ENCODE measurements at places on chromosomes 4 and X.

DNA sequence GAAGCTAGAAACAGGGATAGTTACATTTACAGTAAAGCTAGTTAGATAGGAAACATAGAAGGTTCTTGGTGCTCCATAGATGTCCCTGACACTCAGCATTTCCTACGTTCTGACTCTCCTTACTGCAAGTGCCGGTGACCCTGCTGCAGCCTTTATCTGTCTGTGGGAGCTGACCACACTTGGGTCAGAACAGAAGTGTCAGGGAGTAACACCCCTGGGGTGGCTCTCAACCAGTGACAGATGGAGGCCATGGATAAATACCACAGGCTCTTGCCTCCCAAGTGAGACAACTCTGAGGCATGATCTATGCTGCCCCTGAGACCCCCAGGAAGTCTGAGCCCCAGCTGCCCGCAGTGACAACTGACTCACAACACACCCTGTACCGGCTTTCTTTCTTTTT is 69.8 kb downstream of the ANXA3 start:
- DNase-seq = no peak

- no peak for DNase-seq
These were observed 73.2 kb upstream of the VCX2 start for GRCh38 chrX:8244301-8244700.

DNA sequence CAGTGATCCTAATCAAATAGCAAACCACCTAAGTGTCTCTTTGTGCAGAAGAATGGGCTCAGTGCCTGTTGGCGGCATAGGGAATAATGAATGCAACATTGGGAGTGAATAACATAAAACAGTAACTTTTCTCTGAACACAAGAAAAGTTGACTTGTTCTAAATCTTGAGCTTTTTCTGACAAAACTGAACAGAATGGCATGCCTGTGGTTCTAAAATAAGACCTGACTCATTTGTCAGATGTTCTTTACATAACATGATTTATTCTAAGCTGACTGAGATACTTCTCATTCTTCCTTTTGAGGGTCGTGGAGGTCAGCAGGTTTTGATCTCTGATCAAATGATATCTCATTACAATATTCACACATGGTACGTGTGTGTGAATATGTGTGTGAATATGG is 165.4 kb upstream of the WDR1 start:
- no peak for DNase-seq

- DNase-seq = no peak
These were observed 11.3 kb downstream of the LAMP2 start for GRCh38 chrX:120457766-120458180.

- DNase-seq = no peak
These were observed 5.7 kb downstream of the MXD4 start for GRCh38 chr4:2256156-2256731.

DNA sequence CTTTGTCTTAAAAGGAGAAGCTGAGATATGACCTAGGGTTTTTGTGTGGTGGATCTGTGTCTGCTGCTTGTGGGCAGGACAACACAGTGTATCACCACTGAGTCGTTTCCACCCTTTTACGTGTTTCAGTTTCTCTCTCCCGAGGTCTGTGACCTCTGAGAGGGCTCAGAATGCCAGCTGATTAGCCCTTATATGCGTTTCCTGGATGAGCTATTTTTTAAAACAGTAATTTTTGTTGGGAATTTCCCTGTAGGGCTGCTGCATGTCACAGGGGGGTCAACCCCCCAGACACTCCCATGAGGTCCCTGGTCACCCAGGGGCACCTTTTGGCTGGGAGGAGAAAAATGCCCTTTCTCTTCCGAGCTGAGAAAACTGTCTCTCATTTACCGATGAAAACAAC is 170.4 kb upstream of the CASK start:
- DNase-seq = no peak

GRCh38 chr4:41590591-41590990 is 52.6 kb downstream of the LIMCH1 start:
- DNase-seq = peak; percentile 84

DNA sequence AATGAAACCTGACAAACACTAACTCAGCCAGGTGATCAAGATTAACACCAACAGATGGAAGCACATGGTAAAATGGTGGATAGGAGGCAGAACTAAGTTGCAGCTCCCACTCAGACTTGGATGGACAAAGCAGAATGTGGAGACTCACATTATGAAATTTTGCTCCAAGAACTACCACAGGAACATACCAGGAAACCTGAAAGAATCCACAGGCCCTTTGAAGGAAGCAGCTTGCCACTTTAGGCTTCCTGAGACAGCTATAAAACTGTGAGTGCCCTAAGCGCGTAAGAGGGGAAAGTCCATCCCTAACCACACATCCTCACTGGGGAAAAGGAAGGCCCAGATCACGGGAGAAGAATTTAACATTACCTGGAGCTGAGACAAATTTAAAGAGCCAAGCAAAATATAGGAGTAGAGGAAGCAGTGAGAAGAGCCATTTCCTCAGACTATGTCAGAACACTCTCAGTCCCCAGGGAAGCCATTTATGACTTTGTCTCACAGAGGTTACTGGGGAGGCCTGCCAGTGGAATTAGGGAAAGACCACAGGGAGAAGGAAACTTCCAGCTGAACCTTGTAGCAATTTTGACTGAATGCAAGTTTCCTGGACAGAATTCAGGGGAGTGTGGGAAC is 224.5 kb downstream of the TEX13C start:
- DNase-seq = no peak

DNA sequence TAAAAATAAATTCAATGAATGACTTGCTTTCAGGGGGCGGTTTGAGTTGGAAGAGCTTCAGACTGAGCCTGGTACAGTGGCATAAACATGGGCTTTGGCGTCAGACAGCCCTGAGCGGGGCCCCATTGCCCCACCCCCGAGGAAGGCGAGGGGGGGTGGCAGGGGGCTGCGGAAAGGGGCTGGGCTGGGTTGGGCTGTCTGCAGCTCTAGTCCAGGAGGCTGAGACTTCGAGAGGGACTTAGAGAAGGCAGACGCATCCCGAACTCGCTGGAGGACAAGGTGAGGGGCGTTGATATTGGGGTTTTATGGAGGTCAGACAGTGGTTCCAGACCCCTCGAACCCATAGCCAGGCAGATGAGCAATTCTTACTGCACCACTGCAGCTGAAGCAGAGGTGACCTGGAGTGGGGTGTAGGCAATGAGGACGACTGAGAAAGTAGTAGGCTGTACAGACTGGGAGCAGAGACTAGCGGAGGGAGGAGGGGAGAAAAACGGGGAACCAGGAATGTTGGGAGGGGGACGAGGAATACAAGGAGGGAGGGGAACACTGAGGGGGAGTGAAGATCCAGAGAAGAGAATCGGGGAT is at the start of gene MAGED2:
Gene MAGED2, plus strand, starts transcription at position 222 of the 585 bp plus-strand sequence. CDS start 1,587 bp downstream, outside the sequence.
- no peak for DNase-seq

- DNase-seq = no peak
These were observed 127.1 kb downstream of the PJA1 start for GRCh38 chrX:69038188-69038587.

- no peak for DNase-seq
These were observed 203.4 kb upstream of the FAT4 start for GRCh38 chr4:125111323-125111722.

DNA sequence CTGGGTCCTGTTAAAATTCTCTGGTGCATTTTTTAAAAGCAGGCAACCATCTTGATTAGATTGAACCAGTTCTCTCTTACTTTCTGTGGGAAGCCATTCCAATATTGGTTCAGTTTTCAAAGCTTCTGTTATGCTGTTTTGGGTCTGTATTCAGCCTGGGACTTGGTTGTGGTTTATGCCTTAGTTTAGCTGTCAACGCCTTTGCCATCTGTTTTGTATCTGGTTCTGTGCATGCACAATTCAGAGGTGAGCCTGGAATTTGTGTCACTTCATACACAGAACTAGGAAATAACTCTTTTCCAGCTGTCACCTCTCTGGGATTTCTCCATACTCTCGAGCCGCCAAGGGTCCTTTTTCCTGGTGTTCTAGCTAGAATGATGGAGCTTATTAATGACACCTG is 46.2 kb downstream of the STAP1 start:
- DNase-seq = no peak

DNA sequence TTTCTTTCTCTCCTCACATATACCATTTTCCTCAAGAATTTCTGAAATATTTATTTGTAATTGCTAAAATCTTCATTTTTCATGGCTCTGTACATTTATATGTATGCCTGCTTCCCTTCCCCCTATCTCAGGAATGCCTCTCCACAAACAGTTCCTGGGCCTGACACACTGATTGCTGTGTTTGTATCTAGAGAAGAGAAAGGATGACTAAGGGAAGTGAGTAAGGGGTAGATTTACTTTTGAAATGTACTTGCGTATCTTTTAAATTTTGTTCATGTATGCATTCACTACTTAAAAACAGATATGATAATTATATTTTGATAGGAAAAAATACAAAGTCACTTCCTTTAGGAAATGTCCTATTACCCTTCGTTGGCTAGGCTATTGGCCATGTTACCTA is 790.8 kb downstream of the PCDH18 start:
- no peak for DNase-seq

DNA sequence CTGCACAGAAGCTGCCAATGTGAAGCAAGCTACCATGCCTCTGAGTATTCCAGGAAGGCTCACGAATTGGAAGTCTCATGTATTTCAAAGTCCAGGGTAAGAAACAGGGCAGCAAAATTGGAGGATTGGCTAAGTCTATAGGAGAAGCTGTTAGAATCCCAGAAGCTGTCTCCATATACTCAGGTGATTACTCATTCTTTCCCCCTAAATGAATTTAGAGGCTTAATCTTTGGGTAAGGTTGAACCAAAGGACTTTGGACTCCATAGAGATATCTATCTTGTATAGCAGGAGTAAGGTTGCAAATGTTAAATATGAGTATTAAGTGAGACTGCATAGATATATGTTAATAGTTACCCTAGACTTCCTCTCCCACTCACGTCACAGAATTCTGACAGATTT is 36.3 kb downstream of the STBD1 start:
- DNase-seq = no peak

DNA sequence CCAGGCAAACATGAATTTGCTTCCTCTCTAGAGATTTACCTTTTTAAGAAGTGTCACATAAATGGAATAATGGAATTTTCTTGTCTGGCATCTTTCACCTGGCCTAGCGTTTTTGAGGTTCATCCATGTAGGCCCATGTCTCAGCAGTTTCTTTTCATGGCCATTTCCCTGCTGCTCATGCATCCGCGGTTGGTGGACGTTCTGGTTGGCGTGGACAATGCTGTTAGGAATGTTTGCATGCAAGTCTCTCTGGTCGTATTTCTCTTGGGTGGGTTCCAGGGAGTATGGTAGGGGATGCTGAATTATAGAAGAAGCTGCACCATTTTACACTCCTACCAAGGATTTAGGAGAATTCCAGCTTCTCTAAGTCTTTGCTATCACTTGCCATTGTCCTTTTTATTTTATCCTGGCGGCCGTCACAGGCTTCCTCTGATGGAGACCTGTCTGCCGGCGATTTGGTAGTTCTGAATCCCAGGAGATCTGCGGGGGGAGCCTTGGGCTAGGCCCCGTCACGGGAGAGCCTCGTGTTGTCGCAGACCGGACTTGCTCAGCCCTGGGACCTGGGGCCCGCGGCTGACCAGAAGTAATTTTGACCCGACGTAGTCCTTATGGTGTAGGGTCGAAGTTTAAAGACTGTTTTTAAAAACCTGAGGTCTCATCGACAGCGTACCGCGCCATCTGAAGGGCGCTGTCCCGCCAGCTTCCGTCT is 56.9 kb upstream of the TADA2B start:
- DNase-seq = peak; percentile 44

GRCh38 chrX:106608016-106608415 is 3.8 kb upstream of the RADX start:
- DNase-seq = peak; percentile 65

DNA sequence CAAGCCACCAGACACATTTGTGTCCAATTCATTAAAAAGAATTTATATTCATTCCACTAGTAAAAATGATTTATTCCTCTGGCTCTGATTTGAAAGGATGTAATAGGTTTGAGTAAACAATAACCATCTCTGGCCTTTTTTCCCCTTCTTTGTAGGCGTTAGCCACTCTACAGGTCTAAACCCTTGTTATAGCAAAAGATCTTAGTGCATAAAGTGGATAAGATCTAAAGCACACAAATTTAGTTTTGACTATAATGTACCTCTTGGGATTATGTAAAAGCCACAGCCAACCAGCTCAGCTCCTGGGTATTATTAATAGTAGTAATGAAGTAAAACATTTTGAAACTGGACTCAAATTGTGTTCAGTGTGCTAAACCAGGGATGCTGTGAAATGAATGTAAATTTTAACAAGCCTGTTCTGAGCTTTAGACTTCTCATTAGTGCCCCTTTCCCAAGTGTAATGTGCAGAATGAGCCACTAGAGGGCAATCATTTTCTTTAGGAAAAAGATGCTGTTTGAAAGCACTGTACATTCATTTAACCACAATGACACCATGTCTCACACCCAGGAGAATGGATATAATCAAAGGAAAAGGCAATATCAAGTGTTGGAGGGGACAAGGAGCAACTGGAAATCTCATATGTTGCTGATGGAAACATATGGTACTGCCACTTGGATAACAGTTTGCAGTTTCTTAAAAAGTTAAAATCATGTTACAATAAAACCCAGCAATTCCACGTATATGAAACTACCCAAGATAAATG is 69.7 kb downstream of the KLHL8 start:
- peak; percentile 34 for DNase-seq

DNA sequence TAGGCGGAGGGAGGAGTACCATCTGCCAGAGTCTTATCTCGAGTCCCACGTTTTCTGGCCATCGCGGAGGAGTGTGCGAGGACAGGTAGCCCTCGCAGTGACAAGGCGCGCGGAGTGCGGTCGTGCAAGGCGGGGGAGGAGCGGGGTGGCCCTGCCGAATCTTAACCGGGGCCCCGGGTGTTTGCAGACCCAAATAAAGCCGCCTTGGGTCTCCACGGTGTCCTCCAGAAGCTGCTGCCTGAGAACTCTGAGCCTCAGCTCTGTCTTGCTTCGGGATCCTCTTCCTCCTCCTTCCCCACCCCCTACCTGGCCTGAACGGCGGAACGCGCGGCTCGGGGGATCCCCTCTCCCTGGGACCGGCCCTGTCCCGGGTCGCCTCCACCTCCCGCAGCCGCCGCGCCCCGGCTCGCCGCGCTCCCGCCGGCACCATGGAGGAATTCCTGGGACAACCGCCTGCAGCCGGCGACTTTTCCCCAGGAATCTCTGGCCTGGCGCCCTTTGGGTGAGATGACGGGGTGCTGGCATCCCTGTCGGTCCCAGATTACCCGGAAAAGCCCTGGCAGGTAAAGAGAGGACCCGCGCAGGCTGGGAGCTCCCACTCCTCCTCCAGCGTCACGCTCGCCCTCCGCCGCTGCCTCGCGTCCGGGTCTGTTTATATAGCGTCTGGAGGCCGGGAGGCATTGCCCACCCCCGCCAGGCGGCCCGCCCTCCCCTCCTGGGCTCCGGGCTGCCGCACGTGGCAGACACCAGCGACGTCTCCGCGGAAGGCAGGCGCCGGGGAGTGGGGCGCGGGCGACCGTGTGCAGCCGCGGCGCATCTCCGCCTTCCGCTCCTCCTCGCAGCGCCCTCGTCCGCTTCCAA is at the start of gene GALNTL6:
Gene GALNTL6, plus strand, starts transcription at position 740 of the 861 bp plus-strand sequence.
- peak; percentile 61 for DNase-seq

- DNase-seq = no peak
These were observed 35.2 kb downstream of the DDX3X start for GRCh38 chrX:41369152-41369551.

GRCh38 chr4:88722276-88722780 is 24.7 kb upstream of the NAP1L5 start:
- DNase-seq = no peak
